ENCODE measurements at places on chromosomes 2 and 18.

- no peak for DNase-seq
Observed at GRCh38 chr2:182448371-182448770, 21.5 kb upstream of the PDE1A start.

DNA sequence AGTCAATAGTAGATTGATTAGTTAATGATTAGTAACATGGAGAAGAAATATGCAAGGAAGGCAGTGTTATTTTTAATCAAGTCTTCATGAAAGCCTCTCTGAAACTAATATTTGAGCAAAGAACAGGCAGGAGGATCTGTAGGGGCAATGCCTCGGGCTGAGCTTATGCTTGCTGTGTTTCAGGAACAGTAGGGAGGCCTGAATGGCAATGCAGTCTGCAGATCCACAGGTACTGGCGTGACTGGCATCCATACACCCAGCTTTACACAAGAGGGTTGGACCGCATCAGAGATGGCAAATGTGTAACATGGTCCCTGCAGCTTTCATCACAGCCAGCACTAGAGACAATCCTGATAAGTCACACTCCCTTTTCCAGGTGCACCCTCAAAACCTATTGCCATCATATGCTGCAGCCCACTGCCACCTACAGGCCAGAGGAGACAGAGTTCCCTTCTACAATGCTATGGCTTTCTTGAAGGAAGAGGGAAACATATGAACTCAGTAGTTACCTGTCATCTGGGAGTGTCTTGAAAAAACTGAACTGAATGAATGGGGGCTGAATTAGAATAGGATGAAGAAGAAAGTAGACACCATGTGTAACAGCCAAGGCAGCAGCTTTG is 582.4 kb upstream of the RAB6C start:
- peak; percentile 48 for DNase-seq

- no peak for DNase-seq
Observed at GRCh38 chr2:126781206-126781605, 117.5 kb upstream of the TEX51 start.

DNA sequence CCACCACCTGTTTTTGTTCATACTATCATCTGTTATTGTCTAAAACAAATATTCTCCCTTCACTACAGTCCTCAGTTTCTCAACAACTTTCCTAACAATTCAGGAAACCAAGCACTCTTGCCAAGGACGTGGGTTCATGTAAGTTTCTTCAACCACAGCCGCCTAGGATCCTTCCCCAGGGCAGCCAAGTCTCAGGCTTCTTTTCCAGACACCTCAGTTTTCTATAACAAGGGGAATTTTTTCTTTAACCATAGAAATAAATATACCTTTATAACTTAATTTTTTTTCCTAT is 39.4 kb upstream of the AGPS start:
- DNase-seq: peak; percentile 68

GRCh38 chr2:10830203-10830602 is 17.6 kb upstream of the PDIA6 start:
- DNase-seq: no peak

DNA sequence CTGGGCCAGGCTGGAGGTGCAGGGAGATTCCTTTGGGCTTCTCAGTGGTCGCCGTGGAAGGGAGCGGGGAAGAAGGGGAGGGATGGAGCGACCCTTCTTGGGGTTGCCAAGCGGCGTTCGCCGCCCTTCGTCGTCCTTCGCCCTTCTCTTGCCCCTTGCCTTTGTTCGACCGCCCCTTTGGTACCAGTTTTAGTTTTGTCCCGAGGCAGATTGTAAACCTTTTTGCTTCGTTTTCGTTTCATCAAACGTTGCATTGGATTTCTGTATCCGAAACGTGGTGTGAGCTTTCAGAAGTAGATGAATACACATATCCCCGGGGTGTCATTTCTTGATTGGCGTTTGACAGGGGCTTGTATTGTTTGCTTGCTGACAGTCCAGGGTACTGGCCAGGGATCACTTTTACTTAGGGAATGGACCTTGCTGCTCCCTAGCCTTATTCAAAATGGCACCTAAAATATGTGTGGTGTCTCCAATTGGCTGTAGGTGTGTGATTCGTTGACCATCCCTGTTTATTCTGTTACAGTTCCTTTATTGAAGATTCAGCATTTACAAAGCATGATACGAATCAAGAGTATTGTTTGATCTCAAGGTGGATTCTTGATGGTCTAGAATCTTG is 788 bp downstream of the USP14 start:
- peak; percentile 20 for DNase-seq

GRCh38 chr2:166494140-166494624 is at the start of gene SCN7A:
Gene SCN7A (minus strand): TSS chr2:166494249. CDS start chr2:166477696, 16,553 bp downstream.
- no peak for DNase-seq

- DNase-seq: no peak
Observed at GRCh38 chr18:49813069-49813318, 339 bp downstream of the ACAA2 start.

GRCh38 chr2:23237147-23237546 is 147.8 kb upstream of the KLHL29 start:
- DNase-seq: no peak

- DNase-seq: no peak
Observed at GRCh38 chr2:241844066-241844728, 14.5 kb downstream of the PDCD1 start.

DNA sequence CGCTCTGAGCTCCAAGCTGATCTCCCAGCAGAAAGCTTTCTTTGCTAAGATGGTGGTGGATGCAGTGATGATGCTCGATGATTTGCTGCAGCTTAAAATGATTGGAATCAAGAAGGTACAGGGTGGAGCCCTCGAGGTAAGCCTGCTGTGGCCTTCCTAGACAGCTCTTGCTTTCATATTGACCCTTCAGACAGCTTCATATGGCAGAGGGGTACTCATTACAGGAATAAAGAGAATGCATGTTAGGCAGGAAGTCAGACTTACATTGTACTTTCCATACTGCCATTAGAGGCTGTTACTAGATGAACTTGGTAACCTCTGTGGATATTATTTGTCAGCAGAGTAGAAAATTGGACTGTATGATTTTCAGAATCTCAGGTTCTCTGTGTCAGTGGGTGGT is 10.5 kb downstream of the CCT7 start:
- DNase-seq: no peak

GRCh38 chr2:178863856-178864620 is 56.8 kb upstream of the TTN start:
- DNase-seq: no peak

- no peak for DNase-seq
Observed at GRCh38 chr18:34592961-34593382, 117.1 kb upstream of the DTNA start.

- DNase-seq: no peak
Observed at GRCh38 chr2:23664066-23664788, 262.7 kb downstream of the ATAD2B start.

DNA sequence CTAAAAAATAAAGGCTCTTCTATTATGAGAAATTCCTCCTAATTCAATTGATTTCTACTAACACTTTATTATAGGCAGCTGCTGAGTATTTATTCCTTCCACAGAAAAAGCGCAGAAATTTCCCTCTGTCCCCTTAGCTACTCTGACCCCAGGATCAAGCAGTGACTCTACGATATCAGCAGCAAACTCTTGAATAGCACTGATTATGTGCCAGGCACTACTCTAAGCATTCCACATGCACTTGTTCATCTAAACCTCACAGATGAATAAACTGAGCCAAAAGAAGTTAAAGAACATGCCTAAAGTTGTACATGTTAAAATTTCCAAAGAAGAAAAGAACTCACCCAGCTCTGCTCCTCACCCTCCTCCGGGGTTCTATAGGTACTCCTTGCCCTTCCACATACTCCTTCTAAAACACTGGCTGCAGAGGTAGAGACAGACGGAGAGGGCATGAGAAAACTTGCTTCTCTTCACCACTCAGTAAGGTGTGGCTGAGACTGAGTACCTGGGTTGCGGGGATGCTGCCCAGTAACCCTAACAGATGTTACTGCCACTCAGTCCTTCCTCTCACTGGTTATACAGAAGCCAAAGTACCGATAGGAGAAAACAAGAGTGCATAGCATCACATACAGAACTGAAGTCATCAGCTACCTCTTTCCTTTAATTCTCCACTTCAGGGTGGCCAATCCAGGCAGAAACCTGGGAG is 9.9 kb downstream of the C1D start:
- no peak for DNase-seq

- no peak for DNase-seq
Observed at GRCh38 chr2:132438691-132439090, 22.1 kb downstream of the GPR39 start.

GRCh38 chr2:76851000-76851399 is 671.2 kb downstream of the LRRTM4 start:
- DNase-seq: no peak

GRCh38 chr2:9725106-9725505 is 94.3 kb upstream of the YWHAQ start:
- DNase-seq: no peak

DNA sequence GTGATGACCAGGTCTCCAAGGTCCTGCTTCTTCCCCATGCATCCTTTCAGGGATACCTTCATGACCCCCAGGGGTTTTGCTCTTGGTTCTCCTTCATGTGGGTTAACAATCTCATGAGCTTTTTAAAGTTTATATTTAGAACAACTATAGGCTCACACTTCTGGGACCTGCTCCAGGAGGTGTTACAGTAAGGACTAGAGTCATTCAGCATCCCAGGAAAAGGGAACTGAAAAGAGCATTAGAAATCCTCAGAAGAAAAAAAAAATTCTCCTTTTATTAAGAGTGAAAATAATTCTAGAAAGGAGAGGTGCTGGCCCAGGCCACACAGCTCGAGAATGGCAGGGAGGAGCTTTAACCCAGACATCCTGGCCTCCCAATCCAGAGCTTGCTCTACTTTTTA is 66.5 kb downstream of the SETBP1 start:
- DNase-seq: no peak

GRCh38 chr2:127371037-127371436 is 16.7 kb downstream of the MAP3K2 start:
- DNase-seq: no peak

GRCh38 chr2:122525336-122525735 is 769.9 kb downstream of the TSN start:
- DNase-seq: no peak

Data from Kasumi-1 (cell line).